Stimulated activated CD8-positive, alpha-beta memory T cell treated with anti-CD3 and anti-CD28 coated beads, Interleukin-7, amount 100 ng/mL, for 1 hour (primary cell): ENCODE measurements at places on chromosomes 3 and 15.

DNA sequence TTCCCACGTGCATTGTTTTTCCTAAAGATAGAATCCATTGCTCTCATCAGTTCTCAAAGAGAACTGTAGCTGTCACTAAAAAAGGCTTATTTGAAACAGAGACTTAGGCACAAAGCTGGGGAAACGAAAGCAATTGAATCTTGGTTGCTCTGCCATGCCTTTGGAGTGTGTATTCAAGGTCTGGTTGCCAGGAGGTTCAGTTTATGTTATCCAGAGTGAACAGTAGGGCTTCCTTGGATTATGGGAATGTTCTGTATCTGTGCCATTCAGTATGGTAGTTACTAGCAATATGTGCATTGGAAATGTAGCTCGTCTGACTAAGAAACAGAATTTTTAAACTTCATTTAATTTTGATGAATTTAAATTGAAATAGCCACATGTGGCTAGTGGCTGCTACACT is 50.6 kb downstream of the CLSTN2 start:
- DNase-seq, result no peak

DNA sequence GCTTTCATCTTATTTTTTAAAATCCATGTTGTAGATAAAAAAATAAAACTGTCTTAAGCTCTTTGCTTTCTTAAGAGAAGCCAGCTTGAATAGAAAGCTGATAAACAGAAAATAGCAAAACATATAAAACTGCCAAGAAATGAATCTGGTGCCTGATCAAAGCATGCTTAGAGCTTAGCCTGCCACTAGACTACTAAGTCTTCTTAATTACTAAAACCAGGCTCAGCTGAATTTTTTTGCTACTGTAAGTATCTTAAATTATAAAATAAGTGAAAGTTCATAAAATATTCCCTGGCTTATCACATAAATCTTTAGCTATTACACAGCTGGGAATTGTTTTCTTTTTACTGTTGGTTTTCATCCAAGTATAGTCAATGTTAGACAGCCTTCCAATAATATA is 803.9 kb downstream of the DIPK2A start:
- no peak for DNase-seq

- DNase-seq, result no peak
These were observed 95.4 kb downstream of the TBC1D2B start for GRCh38 chr15:77982127-77982490.

GRCh38 chr15:75578173-75578947 is 755 bp downstream of the PTPN9 start:
- no peak for DNase-seq

GRCh38 chr3:192861972-192862371 is 55.7 kb downstream of the MB21D2 start:
- no peak for DNase-seq

- DNase-seq, result no peak
These were observed 11.6 kb upstream of the SLC6A20 start for GRCh38 chr3:45807681-45808540.

DNA sequence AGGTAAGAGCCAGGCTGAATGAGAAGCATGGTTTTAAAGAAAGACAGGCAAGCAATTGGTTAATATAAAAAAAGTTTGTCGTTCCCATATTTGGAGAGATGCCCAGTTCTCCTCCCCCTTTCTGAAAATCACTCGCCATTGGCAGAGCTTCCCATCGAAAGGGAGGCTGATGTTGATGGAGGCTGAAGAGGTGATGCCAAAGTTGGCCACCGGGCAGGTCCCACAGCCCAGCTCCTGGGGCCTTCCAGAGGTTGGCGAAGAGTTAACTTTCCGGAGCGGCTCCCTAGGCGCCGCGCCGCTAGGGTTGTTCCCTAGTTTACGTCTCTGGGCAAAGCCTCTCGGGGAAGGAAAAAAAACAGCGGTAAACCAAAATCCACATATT is 793 bp downstream of the PCOLCE2 start:
- no peak for DNase-seq

DNA sequence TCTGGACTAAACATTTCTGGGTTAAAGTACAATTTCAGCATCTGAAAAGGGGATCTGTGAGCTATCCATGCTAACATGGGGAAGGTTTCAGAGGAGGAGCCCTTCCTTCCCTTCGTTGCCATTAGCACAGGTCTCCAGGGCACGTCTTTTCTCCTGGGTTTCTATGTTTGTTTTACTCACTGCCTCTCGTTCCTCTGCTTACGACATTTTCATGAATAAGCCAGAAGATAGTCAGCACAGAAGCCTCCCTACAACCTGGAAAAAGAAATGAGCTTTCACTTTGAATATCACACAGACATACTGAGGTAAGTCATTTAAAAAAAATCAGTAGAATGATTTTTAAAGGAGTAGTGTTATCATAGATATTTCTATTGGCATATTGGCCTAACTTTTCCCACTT is 117.2 kb upstream of the KCNMB2 start:
- no peak for DNase-seq

DNA sequence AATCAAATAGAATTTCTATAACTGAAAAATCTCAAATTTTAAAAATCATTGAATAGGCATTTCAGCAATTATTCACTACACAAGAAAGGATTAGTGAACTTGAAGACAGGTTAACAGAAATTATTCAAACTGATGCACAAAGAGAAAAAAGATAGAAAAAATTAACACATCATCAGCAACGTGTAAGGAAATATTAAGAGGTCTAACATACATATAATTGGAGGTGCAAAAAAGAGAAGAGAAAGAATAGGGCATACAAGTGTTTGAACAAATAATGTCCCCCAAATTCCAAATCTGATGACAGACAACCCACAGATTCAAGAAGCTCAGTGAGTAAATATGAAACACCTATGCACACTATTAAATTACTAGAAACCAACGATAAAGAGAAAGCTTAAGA is 57.1 kb downstream of the FBXL2 start:
- no peak for DNase-seq

DNA sequence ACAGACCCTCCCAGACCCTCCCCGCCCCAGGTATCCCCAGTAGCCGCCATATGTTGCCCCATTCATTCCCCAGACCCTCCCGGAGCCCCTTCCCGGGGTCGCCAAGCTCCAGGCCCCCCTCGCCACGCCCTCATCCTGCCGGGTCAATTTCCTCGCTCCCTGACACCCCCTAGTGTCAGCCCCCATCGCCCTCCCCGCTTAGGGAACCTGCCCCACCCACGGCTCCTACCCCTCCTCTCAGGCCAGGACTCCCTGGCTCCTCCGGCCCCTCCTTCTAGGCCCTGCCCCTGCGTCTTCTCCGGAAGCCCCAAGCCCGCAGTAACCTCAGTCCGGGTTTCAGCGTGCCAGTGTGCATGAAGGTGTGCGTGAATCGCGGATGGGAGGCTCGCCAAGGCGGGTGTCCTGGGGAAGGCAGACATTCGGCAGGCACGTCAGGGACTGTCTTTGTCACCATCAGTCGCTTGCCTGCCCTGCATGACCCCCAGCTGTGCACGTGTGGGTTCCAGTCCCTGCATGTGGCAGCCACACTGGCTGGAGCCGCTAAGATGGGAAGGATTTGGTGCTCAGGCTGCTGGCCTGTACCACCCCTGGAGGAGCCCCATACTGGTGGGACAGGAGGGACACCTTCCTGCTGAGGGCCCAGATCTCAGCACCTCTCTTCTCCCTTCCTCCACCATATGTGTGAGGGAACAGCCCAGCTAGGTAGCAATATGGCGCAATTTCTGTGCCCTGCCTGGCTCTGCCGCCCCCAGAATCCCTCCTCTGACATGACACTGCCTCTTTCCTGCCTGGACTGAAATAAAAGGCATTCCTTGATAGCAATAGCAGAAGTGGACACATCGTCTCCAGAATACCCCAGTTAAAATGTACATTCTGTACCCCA is 693 bp downstream of the DISP2 start:
- no peak for DNase-seq

- no peak for DNase-seq
These were observed 94.8 kb downstream of the CPN2 start for GRCh38 chr3:194256040-194256945.

DNA sequence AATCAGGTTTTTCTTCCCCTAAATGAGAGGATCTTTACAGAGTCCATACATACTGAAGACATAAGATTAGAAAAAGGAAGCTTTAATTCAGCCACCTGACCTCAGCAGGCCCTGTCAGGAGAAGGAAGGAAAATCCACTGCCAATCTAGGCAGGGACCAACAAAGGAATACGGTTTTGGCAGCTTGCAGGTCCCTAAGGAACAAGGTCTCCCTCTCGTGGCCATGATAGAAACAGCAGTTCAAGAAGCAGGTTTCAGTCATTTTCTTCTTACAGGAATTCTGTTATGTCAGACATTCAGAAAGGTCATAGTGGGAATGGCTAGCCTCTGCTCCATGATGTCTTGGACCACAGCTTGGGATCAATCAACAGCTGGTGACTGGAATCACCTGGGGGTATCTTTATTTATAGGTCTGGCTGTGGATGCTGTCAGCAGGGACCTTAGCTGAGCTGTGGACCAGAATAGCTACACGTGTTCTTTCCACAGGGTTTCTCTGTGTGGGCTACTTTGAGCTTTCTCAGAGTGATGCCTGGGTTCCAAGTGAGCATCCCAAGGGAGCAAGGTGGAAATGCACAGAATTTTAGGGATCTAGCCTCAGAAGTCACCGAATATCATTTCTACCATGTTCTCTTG is 9.4 kb upstream of the CMSS1 start:
- DNase-seq, result no peak

GRCh38 chr15:94722024-94722636 is 490.8 kb downstream of the MCTP2 start:
- DNase-seq, result no peak

DNA sequence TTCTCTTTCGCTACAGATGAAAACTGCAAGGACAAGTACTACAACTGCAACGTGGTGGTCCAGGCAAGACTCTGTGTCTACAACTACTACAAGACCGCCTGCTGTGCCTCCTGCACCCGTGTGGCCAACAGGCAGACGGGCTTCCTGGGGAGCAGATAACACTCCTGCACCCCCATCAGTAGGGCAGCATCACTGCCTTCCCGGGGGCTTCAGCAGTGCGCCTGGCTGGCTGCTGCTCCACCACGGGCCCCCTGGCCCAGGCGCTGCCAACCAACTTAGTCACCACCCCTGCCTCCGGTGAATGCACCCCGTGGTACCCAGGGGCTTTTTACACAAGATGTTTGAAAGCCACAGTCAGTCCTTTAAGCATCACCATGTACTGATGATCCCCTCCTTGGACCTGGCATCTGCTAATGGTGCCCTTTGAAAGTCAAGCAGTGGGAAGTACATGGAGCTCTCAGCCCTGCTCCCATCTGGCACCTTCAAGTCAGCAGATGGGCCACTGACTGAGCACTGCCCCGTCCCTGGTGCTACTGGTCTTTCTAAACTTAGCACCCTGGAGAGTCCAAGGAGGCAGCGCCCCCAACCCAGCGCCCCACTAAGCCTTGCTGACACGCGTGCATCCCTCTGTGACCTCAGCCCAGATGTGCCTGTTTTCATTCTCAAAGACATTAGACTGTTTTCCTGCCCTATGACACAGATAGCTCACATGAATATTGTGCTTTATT is 33.0 kb upstream of the NR2E3 start:
- no peak for DNase-seq

DNA sequence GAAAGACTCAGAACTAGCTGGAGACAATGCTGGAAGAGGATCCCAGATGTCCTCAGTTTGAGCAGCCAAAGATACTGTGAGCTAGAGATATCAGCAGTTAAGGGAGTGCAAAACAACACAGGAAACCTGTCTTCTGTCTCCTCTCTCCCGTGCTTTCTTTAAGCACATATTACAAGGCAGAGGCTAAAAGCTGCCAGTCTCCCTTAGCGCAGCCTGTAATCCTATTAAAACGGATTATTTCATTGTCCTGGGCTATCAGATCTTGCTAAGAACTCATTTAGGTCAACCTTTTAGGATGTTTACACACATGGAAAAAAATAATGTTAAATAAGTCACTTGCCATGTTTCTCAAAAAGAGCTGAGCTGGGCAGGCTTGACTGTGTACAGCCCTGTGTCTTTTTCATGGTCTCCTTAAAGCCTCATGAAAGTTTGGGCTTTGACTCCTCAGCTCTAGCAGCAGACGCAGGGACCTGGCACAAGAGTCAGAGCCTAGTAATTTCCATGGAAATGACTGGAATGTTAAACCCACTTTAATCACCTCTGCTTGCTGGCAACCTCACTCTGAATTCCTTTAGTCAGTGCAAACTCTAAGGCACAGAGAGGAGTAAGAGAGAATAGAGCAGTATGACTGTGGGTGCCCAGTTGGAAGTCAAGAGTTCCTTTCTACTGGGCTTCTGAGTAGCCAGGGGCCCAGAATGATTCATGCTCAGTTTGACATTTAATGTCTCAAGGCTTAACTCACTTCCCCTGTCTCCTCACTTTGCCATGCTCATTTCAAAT is 491.9 kb downstream of the NTRK3 start:
- no peak for DNase-seq

GRCh38 chr15:89090791-89091626 is 2.8 kb downstream of the ABHD2 start:
- DNase-seq, result no peak

DNA sequence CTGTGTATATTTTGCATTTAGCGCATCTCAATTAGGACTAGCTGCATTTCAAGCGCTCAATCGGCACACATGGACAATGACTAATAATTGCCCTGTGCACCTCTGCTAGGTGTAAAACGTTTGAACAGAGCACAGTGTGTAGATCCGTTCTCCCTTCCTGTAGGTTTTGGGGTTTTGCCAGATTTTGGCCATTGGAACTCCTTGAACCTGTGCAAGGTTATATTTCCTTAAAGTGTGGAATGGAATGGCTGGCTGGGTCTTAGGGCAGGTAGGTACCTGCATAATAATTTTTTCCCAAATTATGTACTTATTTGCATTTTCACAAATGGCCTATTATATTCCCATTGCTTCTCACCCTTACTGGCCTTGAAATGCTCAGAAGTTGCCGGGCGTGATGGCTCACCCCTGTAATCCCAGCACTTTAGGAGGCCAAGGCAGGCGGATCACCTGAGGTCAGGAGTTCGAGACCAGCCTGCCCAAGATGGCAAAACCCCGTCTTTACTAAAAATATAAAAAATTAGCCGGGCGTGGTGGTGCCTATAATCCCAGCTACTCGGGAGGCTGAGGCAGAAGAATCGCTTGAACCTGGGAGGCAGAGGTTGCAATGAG is 777 bp downstream of the RNU5B-1 start:
- no peak for DNase-seq

DNA sequence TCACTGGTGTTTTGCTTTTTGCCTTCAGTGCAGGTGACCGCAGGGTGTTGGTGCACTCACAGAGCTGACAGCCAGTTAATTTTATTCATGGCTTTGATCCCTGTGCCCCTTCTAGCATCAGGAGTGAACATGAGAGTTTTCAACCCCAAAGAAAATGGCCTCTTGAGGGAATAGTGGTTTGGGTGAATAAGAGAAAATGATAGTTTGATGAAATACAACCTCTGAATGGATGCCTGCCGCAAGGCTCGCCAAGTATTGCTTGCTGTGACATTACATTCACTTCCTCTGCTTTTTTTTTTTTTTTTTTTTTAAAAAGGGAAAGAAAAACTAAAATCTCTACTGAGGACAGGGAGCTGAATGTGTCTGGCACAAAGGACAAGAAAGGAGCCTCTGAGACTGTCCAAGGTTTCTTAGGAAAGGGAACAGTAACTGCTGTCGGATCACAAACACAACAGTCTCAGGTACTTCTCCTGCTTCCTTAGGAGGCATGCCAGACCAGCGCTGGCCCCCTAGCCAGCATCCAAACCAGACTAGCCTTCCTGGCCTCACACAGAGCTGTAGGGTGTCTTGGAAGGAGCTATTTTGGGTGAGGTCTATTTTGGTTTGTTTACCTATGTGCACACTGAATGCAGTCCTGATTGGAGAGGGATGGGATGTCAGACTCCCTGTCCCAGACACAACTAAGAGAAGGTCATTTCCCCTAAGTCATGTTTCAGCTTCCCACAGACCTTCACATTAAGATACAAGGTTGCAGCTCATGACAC is 29.0 kb downstream of the CCDC80 start:
- no peak for DNase-seq
